ENCODE measurements at places on chromosomes 13 and 19.

DNA sequence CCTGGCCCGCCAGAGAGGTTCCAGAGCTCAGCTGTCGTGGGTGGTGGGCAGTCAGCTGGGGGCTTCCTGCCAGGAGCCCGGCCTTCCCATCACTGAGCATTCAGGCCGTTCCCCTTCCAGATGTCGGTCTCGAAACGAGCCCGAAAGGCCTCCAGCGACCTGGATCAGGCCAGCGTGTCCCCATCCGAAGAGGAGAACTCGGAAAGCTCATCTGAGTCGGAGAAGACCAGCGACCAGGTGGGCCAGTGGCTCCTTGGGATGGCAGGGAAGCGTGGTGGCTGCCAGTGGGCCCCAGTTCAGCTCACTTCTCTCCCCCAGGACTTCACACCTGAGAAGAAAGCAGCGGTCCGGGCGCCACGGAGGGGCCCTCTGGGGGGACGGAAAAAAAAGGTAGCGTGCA, 19.3 kb downstream of the HDGFL2 start:
- no peak for DNase-seq

DNA sequence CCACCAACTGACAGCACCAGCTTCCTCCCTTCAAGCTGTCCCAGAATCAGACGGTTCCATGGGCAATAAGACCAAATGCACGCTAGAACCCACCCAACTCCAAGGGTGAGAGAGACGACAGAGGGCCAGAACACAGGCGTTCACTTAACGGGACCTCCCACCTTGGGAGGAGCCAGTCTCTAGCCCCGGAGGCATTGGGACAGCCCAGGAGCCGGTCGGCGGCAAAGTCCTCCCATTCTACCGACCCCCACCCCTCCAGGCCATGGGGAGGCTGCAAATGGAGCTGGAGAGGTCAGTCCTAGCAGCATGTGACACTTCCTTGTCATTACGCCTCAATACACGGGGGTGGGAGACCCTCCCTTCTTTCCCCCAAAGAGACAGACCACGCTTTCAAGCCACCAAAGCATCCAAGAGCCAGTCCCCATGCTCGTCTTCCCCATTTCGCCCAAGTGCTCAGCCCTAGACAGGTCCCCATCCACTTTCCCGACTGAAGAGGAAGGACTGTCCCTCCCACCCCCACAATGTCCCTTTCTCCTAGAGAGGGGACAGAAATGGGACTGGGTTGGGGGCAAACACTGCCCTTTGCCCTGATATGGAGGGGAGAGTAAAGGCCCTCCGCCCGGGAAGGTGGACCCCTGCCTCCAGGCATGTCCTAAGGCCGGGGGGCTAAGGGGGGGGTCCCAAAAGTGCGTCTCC, 964 bp downstream of the KHSRP start:
- DNase-seq, result peak; percentile 49

DNA sequence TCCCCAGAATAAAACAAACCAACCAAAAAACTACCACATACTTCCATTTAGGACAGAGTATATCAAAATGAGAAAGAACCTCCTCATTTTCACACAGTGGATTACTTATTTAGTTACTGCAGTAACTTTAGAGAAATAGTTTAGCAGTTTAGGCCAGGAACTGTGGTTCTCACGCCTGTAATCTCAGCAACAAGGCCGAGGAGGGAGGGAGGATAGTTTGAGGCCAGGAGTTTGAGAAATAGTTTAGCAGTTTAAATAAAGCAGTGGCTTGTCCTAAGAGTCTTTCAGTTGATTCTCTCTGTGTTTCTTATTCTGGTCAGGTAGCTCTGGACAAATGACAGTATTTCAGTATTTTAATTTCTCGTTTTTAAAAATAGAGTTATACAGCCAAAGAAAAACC, 9.4 kb downstream of the HMGB1 start:
- DNase-seq, result no peak

DNA sequence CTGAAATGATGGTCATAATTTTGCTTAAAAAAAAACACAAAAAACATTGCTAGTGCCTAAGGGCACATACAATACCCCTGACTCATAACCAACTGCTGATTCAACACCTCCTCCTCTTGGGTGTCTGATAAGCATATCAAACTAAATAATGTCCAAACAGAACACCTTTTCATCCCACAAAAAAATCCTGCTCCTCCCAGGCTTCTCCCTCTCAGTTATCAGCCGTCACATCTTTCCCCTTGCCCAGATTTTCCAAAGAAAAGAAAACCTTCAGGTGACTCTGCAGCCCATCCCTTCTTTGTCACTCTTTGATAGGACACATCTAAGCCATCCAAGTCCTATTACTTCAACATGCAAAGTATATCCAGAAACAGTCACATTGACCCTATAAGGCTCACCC, 46.9 kb downstream of the ABCC4 start:
- no peak for DNase-seq

DNA sequence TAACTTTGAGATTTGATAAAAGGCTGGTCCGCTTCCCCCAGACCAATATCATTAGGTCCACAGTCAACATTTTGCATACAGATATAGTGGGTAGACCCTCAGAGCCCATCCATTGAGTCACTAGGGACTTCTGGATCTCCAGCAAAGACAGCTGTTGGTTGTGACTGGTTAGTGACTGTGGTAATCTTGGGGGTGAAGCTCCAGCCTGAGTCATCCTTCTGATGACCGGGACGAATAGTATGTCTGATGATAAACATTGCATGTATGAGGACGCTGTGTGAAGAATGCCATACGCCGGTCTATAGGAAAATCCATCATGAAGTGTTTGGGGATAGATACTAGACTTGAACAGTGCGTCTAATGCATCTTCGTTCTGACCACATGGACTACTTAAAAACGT, 307.0 kb downstream of the UQCRFS1 start:
- DNase-seq, result no peak

DNA sequence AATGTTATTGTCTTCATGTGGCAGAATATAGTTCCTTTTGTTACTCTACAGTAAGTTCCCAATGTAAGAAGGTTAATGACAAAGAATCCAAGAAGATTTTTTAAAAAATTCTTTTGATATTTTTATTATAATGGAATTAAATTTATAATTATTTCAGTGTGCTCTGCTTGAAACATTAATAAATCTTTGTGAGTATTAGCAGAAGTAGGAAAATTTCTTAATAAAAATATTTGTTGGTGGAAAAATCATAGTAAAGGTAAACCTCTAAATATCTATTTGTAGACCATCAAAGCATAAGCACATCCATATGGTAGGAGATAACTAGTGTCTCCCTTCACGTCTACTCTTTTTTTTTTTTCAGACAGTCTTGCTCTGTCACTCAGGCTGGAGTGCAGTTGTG, 4.3 kb downstream of the CSNK1A1L start:
- DNase-seq, result no peak

DNA sequence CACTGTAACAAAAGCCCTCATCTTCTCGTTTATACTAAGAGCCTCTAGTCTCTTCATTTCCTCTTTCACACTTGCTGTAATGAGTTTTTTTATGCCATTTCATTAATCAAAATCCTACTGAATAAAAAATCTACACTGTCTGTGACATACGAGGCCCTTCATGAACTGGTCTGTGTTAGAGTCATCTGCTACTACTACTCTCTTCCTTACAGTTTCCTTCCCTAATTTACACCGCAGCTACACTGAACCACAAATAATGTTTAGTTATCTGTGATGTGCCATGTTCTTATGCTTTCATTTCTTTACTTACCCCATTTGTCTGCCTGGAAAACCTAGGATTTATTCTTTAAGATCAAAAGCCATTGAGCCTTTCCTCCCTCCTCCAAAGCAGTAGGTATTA, 16.0 kb downstream of the UFM1 start:
- no peak for DNase-seq

DNA sequence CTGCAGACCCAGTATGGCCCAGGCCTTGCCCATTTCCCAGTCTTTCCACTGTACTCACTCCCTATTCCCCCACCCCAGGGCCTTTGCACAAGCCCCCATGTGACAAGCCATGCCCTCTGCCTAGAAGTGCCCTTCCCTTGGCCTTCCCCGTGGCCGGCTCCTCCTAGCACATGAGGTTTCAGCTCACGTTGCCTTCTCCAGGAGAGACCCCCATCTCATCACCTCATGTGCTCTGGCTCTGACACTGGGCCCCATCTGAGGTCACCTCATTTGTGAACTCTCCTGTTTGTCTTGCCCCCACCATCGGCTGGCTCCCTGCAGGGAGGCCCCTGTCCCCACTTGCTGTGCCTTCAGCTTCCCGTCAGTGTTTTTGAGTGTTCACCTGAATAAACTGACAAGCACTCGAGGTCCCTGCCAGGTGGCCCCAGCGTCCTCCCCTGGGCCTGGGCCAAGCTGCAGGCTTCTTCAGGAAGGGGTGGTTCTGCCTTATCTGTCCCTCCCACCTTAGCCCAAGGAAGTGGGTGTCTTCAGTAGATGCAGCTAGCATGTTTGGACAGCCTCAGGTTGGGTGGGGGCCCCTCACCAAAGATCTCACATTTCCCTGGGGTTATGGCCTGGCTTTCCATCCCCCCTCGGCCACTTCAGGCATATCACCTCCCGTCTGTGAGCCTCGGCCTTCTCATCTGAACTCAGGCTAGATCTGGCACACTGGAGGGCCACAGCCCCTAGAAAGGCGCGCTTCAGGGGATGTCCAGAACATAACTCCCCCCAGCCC, 3.8 kb upstream of the SLC25A42 start:
- DNase-seq, result no peak

- no peak for DNase-seq
Measured at GRCh38 chr19:18587561-18587960, 1.0 kb upstream of the REX1BD start.

DNA sequence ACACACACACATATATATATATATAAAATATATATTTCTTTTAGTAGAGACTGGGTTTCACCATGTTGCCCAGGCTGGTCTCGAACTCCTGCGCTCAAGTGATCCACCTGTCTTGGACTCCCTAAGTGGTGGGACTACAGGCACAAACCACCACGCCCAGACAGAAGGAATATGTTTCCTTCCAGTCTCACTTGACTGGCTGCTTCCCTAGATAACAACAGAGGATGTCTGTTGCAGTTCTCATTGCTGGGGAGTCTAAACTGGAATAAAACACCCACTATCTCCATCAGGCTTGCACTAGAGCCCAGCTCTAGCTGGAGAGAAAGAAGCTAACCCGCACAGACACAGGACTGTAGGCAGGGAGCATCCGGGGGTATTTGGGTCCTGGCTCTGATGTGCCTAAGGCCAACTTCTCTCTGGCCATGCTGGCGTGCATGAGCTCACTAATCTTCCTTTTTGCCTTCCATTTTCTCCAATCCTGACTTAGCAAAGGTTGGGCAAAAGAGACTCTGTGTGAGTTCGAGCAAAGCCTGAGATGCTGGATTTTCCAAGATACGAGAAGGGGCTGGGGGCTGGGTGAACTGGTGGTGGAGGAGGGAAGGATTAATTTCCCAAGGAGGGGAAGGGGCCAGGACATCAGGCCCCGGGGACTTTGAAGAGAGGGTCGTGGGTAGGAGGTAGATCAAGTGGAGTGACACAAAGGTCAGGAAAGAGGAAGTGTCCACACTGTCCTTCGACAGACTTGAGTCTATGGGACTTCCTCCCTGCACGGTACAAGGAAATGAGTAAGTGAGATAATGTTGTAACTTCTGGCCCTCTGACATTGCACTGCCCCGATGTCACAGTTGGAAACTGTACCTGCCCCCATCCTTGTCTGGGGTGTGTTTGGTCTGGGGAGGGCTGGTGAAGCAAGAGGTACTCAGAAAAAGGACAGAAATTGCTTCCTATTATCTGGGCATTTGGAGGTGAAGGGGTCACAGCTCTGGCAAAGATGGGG, 22.5 kb upstream of the ALOX5AP start:
- no peak for DNase-seq

GRCh38 chr13:113951246-113951999, 22.5 kb downstream of the C13orf46 start:
- DNase-seq, result peak; percentile 60

DNA sequence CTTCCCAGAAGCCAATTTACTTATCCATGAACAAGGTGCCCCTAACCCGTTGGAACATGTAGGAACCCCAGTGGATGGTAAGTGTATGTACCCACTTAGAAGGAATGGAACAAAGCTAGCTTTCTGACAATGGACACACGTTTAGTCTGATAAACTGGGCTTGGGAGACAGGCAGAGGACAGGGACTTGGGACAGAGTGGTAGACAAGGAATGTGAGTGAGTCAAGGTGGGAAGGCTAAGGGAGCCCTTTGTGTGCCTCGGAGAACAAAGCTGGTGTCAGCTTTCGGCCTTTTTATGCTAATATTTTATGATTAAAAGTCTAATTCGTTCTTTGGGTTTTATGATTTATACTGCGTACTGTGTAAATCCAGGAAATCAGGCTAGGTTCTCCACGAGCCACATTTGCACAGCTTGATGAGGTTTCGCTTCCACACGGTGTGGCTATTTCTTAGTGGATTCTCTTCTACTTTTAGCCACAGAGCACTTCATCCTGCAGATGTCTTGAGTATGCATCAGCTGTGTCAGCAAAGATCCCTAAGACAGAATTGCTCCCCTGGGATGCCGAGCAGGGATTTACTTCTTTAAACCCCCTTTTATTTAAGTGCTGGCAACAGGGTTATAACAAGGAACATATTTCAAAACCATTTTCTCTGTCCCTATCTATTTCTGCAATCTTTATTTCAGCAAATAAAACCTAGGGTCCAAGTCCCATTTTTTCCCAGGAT, 258.5 kb downstream of the DLEU7 start:
- no peak for DNase-seq

DNA sequence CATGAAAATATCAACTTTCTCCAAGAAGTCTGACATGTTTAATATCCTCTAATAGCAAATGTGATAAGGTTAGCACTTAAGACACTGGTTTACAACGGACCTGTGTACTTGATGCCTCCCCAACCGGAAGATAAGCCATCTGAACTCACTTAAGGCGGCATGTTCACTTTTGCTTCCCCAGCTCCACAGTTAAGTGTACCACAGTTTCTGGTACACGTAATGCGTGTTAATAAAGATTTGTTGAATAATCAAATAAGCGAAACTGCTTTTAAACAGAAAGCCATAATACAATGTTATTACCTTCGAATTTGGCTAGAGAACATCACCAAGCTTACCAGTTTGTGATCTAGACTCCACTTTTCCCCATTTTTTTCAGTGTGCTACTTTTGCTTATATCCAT, 1.4 kb upstream of the PAN3 start:
- no peak for DNase-seq

DNA sequence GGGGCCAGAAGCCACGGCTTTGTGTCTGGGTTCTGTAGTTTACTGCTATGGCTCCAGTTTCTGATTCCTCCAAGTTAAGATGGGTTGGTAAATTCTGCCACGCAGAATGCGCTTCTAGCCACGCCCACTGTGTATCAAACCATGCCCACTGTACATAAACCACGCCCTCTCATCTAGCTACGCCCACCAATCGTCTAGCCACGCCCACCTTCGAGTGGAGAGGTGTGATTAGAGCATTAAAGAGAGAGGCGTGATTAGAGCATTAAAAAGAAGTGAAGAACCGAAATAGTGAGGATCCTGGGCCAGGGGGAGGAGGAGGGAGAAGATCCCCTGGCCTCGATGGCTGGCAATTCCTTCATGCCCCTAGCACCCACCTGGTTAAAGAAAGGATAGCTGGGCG, 43.7 kb upstream of the ADGRE5 start:
- DNase-seq, result peak; percentile 48

GRCh38 chr13:94505730-94506129, 26.2 kb upstream of the DCT start:
- no peak for DNase-seq
